ENCODE measurements at places on chromosomes 12 and 14.
A peak's percentile ranks its signal among the peaks of the same experiment; 100 is the strongest.

GRCh38 chr12:68231691-68232090 is 6.1 kb upstream of the IL26 start:
- DNase-seq: no peak

DNA sequence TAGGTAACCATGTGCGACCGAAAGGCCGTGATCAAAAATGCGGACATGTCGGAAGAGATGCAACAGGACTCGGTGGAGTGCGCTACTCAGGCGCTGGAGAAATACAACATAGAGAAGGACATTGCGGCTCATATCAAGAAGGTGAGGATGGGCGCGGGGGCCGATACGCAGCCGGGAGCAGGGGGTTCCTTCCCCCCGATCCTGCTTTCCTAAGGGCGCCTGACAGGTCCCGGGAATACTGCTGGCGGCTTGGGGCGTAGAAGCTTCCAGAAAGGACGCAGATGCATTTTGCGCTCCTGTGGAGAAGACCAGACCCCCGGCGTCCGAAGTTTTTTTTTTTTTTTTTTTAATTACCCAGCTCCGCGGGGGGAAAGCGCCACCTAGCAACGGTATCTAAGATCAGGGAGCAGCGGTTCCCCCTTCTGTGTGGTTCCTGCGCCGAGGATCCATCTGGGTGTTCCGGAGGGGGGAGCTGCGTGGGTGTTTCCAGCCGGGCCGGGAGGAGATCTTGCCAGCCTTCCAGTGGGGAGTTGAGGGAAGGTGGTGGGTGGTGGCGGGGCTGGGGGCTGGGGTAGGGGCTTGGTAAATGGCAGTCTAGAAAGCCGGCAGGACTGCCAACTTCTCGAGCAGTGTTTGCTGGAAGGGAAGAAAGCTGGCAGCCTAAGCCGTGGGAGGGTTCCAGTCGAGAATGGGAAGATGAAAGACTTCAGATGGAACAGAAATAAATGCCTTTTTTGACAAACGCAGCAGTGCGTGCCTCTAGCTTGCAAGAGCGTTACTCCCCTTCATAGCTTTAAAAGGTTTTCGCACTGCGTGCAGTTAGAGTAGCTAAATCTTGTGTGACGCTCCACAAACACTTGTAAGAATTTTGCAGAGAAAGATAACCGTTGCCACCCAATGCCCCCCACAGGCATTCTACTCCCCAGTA is 764 bp downstream of the DYNLL1 start:
- DNase-seq: peak; percentile 41

DNA sequence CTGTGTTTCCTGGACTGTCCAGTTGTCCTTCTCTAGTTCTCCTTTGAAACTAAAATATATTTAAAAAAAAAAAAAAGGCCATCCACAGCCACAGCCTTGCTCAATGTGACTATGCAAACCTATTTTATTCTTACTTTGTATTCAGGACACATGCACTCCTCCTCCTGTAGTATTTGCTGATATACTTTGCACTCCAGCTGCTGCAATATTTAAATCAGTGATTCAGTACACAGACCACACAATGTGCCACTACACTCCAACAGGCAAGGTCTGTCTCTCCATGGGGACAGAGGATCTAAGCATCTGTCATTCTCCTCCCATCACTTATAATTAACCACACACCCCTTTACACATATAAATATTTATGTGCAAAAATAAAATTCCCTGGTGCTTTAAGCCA is 40.2 kb upstream of the CCDC196 start:
- no peak for DNase-seq

DNA sequence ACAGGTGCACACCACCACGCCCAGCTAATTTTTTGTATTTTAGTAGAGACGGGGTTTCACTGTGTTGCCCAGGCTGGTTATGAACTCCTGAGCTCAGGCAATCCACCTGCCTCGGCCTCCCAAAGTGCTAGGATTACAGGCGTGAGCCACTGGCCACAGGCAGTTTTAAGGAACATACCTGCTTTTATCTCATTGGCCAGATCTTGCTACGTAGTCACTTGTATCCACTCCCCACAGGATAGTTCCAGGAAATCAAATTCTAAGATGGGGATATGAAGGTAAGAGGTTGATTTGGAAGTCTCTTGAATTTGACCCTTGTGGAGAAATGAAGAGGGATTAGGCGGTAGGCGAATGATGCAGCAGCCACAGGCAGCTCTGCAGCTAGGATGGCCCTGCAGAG is 8.8 kb upstream of the PLEKHG6 start:
- DNase-seq: no peak

- no peak for DNase-seq
Observed at GRCh38 chr14:95496690-95497259, 19.7 kb downstream of the SYNE3 start.

GRCh38 chr12:72053604-72054003 is 115.0 kb downstream of the TPH2 start:
- no peak for DNase-seq

DNA sequence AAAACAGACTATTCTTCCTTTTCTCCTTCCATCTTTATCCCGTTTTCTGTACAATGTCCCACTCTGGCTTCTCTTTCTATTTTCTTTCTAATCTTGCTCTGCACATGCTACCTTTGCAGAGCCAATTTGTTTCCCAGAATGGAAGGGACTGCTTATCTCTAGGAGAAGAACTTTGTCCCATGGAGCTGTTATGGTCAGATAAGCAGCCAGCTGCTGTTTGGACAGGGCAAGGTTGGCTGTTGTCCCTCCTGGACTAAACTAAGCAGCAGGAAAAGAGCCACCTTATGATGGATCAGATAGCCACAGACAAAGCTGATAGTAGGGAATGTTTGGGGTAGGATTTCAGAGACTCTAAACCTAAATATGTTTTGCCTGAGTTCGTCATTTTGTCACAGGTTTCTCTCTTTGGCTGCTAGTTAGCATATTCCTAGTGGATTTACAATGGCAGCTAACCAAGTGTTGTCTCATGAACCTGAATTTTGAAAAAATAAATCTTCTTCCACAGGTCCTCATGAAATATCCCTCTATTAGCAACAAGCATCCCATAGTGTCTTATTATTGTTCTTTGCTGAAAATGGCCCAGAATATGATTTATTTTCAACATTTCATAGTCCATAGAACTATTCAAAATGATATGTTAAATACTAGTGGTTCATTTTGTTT is 262.8 kb downstream of the SLC16A7 start:
- DNase-seq: no peak

DNA sequence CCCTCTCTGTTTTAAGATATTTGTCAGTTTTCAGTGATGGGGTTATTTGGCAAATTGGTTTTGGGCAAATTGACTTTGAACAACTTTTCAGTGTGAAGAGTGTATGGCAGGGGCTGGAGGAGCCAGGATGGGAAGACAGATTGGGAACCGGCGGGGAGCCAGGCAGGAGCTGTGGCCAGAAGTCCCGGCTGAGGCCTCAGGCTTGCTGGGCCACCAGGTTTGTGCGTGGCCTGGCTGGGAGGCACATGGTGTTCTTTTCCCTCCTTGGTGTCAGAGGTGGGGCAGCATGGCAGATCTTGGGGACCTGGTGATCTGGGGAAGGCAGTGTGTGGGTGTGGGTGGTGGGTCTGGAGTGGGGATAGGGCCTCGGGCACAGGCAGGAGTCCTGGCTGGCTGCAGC is 61.1 kb downstream of the SLC25A47 start:
- no peak for DNase-seq

DNA sequence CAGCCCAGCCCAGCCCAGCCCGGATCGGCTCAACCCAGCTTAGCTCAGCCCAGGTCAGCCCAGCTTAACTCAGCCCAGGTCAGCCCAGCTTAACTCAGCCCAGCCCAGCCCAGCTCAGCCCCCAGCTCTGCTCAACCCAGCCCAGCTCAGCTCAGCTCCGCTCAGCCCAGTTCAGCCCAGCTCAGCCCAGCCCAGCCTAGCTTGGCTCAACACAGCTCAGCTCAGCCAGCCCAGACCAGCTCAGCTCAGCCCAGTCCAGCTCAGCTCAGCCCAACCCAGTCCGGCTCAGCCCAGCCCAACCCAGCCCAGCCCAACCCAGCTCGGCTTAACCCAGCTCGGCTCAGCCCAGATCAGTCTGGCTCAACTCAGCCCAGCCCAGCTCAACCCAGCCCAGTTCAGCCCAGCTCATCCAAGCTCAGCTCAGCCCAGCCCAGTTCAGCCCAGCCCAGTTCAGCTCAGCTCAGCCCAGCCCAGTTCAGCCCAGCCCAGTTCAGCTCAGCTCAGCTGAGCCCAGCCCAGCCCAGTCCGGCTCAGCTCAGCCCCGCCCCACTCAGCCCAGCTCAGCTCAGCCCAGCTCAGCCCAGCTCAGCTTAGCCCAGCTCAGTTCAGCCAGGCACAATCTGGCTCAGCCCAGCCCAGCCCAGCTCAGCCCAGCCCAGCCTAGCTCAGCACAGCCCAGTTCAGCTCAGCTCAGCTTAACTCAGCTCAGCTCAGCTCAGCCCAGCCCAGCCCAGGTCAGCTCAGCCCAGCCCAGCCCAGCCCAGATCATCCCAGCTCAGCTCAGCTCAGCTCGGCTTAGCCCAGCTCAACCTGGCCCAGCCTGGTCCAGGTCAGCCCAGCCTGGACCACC is 331.7 kb downstream of the TMEM121 start:
- DNase-seq: no peak

GRCh38 chr12:30010071-30011052 is 226.6 kb upstream of the TMTC1 start:
- no peak for DNase-seq

DNA sequence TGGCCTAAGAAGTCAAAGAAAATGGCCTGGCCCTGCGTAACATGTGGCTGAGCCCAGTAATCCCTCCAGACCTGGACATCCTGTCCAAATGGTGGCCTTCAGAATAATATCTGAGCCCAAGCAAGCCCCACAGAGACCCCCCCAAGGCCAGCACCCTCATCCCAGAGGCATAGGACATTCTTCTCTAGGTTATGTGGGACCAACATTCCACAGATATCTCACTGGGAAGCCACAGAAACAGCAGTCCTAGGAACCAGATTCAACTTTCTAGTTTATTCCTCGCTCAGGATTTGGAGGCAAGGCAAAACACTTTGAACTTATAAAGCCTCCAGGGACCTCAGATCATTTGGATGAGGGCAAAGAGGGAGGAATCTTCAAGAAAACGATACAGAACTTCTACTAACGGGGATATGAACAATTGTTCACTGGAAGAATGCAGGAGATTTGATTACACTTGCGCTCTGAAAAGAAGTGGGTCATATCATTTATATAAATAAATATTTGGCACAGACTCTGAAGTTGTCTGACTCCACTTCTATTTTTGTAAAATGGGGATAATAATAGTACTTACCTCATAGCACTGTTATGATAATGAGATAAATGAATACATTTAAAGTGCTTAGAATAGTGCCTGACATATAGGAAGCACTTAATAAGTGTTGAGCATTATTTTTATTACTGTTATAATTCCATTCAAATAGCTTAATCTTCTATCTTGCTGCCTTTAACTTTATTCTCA is 171.5 kb downstream of the NUAK1 start:
- no peak for DNase-seq

- DNase-seq: no peak
Observed at GRCh38 chr14:53824061-53824460, 132.6 kb downstream of the BMP4 start.

DNA sequence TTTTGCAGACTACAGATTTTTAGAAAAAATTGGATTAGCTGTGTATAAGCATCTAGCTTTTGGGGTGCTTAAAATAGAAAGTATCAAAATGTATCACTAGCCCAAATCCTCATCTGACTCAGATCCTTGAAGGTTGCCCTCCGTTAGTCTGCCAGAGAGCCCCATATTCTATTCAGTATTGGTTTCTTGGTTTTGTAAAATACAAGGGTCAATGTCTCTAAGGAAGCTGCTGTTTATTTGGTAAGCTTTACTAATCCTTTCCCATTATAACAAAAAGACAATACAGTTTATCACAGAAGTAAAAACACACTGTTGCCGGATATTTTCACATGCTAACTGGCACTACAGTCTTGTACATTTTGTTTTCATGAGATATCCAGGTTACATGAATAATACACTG is 92.8 kb upstream of the PTHLH start:
- no peak for DNase-seq

- DNase-seq: no peak
Observed at GRCh38 chr12:103814436-103814835, 26.6 kb downstream of the NT5DC3 start.

DNA sequence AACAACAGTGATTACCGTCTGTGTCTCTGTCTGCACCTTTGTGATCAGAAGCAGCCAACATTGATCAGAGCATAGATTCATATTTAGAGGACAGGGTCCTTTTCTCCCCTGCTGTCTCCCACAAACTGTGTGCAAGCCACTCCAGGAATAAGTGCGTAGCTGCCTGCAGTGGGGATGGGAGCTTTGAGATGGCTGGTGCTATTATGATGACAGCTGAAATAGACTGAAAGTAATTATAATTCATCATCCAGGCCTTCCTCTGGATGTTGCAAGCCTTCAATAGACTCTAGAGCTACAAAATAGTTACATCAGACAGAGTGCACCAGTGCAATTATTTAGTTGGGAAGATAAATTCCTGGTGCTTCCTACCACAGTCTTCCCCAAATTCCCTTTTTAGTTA is 68.1 kb downstream of the BORCS5 start:
- DNase-seq: no peak

- no peak for DNase-seq
Observed at GRCh38 chr12:45281994-45282393, 66.1 kb downstream of the ANO6 start.

GRCh38 chr14:20789230-20789813 is 8.3 kb downstream of the RNASE6 start:
- no peak for DNase-seq

Measured in central memory CD4-positive, alpha-beta T cell (primary cell).